ENCODE measurements at places on chromosomes 1 and 21. TPM values are rescaled to one million over a fixed set of nuclear protein-coding genes. Genes with fewer than 3 reads are reported as not detected.

The TTLL7 gene
- total RNA-seq: 16.2 TPM

The CDC7 gene
- 4.3 TPM for total RNA-seq

The CROCC gene
- total RNA-seq: 20.9 TPM

The GPR52 gene
- total RNA-seq: 1.9 TPM

The AMY2B gene
- 25.4 TPM for total RNA-seq

The OR2M2 gene
- total RNA-seq: not detected

The SPATA46 gene
- not detected for total RNA-seq

The RGS21 gene
- not detected for total RNA-seq

The MTARC2 gene
- 58.6 TPM for total RNA-seq

The NECTIN4 gene
- 5.4 TPM for total RNA-seq

The CD1D gene
- total RNA-seq: 5.3 TPM

The WDR64 gene
- not detected for total RNA-seq

The HAO2 gene
- total RNA-seq: not detected

The NLRP3 gene
- total RNA-seq: 4.9 TPM

The PIK3R3 gene
- total RNA-seq: 79.8 TPM

The FCRL5 gene
- total RNA-seq: 0.93 TPM

The SLC35F3 gene
- total RNA-seq: 0.29 TPM

The PEAR1 gene
- 17.9 TPM for total RNA-seq

The TMPRSS2 gene
- 83.6 TPM for total RNA-seq

The SASS6 gene
- 2.4 TPM for total RNA-seq

The ODF2L gene
- 47.0 TPM for total RNA-seq

The AK4 gene
- total RNA-seq: 4.6 TPM

The TOMM40L gene
- 11.6 TPM for total RNA-seq

The SPRR1A gene
- total RNA-seq: not detected

The LRRC38 gene
- total RNA-seq: 0.17 TPM

The SYNC gene
- 16.9 TPM for total RNA-seq

The RASSF5 gene
- total RNA-seq: 37.6 TPM

The SPATA45 gene
- not detected for total RNA-seq

The KCNE2 gene
- 0.52 TPM for total RNA-seq

The CDC14A gene
- 12.0 TPM for total RNA-seq

The BNIPL gene
- total RNA-seq: 5.2 TPM

The LCE1D gene
- total RNA-seq: not detected

The S100A7 gene
- not detected for total RNA-seq

The RHCE gene
- total RNA-seq: 0.58 TPM

The TSPAN1 gene
- total RNA-seq: 6.9 TPM

The CACYBP gene
- 70.2 TPM for total RNA-seq

The OR4F29 gene
- not detected for total RNA-seq

The SH2D1B gene
- total RNA-seq: 1.9 TPM

The MYCL gene
- 3.6 TPM for total RNA-seq

The UBE2G2 gene
- 78.8 TPM for total RNA-seq

The ITLN2 gene
- 44.1 TPM for total RNA-seq

Measured in upper lobe of right lung (tissue), 1 donor.